ENCODE measurements at places on chromosomes 7 and 10.

DNA sequence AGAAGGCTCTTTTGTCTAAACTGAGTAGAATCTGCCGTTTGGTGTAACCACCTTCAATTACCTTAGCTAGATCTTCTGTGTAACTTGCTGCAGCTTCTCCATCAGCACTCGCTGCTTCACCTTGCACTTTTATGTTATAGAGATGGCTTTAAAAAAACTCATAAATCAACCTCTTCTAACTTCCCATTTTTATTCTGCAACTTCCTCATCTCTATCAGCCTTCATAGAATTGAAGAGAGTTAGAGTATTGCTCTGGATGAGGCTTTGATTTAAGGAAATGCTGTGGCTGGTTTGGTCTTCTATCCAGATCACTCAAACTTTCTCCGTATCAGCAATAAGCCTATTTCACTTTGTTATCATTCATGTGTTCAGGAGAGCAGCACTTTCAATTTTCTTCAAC lies 1131.9 kb upstream of the CELF2 start:
- DNase-seq = no peak

GRCh38 chr7:88969167-88969566 lies 173.6 kb upstream of the TEX47 start:
- no peak for DNase-seq

- DNase-seq = no peak
These were observed 44.4 kb upstream of the ELN start for GRCh38 chr7:73983437-73984164.

DNA sequence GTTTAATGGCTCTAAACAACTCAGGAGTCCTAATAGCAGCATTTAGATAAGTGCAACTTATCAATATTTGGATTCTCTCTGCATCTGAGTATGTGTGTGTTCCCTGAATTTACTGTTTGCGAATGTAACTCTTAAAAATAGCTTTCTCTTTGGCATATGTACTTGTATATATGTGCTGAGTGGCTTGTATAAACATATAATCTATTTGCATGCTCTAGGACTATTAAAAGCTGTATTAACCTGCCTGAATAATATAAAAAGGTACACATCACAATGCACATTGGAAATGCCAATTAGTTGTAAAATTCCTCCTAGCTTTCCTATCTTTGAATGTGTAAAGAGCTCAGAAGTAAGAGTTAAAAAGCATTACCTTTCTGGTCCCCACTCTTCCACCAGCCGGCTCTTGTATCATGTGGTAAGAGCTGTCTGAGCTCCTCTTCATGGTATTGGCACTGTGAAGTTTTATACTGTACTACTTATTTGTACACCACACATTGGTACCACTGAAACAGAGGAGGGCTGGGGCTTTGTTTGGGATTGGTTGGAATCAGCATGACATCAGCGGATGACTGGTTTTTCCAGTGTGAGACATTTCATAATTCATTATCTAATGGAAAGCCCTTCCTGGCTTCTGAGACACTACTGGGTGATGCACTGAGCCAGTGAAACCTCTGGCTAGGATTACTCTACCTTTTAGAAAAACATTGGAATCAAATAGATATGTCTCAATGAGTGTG lies at the start of gene INHBA:
TSS of gene INHBA (minus strand) at position 456 of the 737 bp plus-strand sequence. CDS start 2,716 bp downstream, outside the sequence.
- DNase-seq = no peak

- no peak for DNase-seq
These were observed 895.7 kb upstream of the SORCS1 start for GRCh38 chr10:108060246-108060645.

GRCh38 chr10:60508831-60509230 lies 119.2 kb upstream of the ANK3 start:
- DNase-seq = no peak

DNA sequence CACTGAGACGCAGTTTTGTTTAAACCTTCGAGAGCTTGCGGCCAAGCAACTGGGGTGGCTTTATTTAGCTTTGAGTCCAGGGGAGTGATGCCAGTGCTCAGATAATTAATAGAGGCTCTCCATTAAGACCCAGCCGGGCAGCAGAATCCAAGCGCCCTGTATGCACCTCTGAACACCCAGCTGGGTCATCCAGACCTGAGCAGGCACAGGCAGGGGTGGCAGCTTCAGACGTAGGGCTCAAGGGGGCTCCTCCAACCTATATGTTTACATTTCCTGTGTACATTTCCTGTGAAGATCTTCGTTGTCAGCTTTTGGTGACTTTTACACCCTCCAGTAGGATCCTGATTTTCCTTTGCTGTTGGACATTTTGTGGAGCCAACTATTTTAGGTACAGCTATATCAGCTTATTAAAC lies 719.5 kb downstream of the LRMDA start:
- no peak for DNase-seq

DNA sequence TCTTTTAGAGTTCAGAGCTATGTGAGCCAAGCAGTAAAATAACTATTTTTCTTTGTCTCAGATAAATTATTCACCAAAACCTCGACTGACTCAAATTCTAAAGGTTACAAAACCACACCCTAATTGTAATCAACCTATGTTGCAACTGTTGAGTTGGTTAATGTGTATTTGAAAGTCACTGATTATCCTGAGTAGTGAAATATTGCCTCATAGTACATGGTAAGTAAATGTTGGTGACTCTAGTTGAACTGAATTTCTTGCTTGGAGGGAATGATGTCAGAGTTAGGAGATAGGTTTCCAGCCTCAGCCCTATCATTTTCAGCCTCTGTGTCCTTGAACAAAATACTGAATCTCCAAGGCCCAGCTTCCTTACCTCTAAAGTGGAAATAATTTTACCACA lies 3.0 kb upstream of the CYP2C18 start:
- no peak for DNase-seq

- no peak for DNase-seq
These were observed 39.5 kb downstream of the RBM28 start for GRCh38 chr7:128304212-128304611.

DNA sequence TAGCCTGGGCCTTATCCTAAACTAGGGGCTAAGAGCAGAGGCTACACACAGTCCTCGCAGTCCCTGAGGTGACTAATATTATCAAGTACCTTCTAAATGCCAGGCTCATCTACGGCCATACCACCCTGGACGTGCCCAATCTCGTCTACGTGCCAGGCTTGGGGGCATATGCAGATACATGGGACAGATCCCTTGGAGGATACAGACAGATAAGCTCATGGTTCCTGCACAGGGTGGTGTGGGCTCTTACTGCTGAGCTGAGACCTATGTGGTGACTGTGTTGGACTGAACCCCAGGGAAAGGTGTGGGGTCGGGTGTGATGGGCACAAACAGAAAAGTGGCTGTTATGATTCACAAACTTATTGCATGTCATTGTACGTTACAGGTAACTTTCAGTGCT lies 268.4 kb upstream of the NEBL start:
- no peak for DNase-seq

Data from germinal center (tissue), 1 donor.